AG09319 (cell line): ENCODE measurements at places on chromosomes 2 and 18.

- DNase-seq = no peak
These were observed 164.6 kb downstream of the TFCP2L1 start for GRCh38 chr2:121120411-121120810.

- DNase-seq = no peak
These were observed 11.6 kb downstream of the RAMP1 start for GRCh38 chr2:237870754-237871651.

DNA sequence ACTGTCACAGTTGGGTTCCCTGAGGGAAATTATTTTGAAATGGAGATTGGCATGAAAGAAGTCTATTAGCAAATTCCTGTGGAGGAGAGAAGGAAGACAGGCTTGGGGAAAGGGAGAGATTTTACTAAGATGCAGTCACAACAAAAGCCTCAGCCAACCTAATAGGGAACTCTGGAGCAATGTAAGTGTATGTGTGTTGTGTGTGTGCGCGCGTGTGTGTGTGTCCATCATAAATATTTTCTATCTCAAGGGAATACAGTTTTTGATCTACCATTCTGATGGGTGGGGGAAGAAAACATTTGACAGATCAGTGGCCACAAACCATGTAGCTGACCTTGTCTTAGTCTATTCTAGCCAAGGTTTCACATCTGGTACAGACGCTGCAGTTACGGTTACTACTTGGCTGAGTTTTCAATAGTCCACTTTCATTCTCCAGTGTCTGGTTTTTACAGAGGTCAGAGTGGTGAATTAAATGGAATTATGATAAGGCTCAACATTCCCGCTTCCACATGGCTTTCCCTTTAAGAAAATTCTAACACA lies 72.6 kb downstream of the MREG start:
- DNase-seq = no peak

DNA sequence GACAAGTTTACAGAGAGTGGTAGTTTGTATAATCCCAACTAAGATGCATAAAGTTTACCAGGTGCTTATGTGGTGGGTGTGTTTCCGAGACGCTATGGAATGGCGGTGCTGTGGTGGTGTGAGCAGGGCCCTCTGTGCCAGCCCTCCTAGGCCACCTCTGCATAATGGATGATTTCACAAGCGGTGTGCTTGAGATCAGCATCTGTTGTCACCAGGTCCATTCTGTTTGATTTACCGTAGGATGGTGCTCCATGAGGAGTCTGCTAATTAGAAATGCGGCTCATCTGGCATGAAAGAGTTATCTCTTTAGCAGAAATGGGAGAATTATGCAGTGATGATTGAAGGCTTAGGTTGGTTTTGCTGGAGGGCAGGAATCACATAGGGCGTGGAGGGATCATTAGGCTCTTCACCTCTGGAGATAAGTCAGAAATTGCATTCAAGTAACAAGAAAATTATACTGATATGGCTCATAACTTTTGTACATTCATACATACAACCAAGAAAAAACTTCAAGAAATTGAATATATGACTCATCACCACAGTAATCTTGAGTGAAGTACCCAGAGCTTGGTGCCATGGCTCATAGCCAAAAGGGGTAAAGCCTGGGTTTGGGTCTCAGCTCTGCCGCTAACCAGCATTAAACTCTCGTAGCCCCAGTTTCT lies 41.4 kb downstream of the CRIM1 start:
- no peak for DNase-seq

- no peak for DNase-seq
These were observed 82.0 kb downstream of the TANC1 start for GRCh38 chr2:159050426-159050825.

DNA sequence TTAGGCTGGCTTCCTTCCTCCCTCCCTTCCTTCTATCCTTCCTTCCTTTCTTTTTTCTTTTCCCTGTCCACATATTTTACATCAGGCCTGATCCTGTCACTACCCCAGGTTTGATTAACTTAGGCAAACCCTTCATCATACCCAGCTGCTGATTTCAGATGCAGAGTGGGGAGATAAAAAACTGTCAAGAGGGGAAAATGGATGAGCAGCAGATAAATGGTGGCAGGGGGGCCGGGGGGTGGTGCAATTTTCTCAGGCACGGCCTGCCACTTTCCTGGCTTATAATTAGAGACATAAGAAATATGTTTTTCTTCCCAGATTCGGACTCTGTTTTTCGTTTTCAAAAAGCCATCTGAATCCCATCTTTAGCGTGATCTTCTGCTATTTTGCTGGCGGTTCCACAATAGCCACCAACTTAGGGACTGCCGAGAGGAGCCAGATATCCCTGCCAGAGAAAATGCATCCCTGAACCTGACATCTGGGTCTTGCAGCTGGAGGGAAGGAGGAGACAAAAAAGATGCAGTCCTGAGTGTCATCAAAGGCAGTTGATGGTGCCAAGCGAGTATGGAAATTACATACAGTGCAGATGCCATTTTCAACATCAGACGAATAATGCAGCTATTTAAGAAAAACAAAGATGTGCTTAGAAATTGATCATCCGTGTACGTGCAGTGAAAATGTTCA lies 49.9 kb downstream of the CXCR4 start:
- no peak for DNase-seq

GRCh38 chr18:74804677-74805076 lies 207.0 kb downstream of the ZNF407 start:
- DNase-seq = no peak

DNA sequence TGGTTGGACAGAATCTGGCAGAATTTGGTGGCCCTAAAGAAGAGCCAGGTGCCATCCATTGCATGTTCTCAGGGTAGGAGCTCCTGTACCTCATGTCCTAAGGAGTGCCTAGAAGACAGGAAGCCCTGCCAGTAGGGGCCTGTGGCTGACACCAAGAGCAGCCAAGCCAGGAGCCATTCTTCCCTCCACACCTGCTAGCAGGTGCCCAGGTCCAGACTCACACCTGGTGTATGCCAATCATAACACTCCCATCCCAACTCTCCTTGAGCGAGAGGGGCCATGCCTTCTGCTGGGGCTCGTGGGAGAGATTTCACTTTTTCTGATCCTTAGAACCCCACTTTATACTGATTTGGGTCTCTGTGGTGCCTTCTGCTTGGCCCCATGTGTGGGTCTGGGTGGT lies 26.5 kb upstream of the TMEM37 start:
- no peak for DNase-seq

GRCh38 chr2:45822272-45822630 lies 170.8 kb downstream of the PRKCE start:
- DNase-seq = no peak

DNA sequence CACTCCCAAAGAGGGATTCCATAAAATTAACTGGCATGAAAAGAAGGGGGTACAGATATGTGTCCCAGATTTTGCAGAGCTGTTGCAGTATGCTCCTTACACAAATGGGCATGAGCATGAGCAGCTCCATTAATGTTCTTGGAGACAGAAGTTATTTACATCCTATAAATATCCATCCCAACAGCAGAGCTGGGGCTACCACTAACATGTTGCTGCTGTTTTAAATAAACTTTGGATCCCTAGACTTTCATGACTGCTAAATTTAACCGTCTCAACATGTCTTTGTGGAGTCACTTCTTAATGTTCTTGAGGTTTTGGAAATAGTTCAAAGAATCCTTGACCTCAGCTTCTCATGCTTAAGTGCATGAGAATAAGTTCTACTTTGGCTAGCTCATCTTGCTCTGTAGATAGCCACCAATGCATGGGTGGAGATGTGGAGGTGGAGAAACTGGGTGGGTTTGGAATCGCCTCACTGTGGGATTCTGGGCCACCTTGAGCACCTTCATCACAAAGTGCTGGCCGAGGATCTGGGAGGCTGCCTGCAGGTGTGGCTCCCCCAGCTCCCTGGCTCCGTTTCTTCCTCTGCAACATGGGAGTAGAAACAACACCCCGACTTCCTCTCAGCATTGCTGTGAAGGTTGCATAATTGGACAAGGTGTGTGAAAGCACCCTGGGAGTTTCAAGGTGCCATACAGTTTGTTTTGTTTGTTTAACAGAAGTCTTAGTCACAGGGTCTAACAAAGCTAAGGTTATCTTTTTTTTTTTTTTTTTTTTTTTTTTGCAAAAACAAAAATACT lies 307.2 kb downstream of the MYCN start:
- DNase-seq = no peak

- DNase-seq = no peak
These were observed 25.2 kb upstream of the CDH20 start for GRCh38 chr18:61308004-61308403.

- DNase-seq = no peak
These were observed 461.5 kb downstream of the IRS1 start for GRCh38 chr2:226337941-226338600.

GRCh38 chr2:236726701-236727450 lies 157.3 kb downstream of the ACKR3 start:
- DNase-seq = no peak

GRCh38 chr2:235672720-235673119 lies 178.9 kb downstream of the AGAP1 start:
- DNase-seq = no peak

DNA sequence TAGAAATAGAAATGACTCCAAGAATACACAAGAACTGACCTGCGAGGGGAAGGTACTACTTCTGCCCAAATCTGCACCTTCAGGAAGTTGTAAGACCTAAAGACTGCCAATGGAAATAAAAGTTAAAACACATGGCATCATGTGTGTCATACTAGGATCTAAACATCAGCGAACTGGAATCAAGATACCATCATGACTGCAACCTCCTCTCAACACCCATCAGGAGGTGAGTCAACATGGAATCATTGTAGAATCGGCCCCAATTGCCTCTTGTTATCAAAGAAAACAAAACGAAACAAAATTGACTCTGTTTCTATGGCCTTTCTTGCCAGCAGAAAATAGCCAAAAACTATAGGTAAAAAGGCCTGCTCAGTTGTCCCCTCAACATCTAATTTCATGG lies 15.1 kb downstream of the RDH14 start:
- no peak for DNase-seq

GRCh38 chr2:216370961-216371712 lies 1.1 kb downstream of the MARCHF4 start:
- DNase-seq = no peak

DNA sequence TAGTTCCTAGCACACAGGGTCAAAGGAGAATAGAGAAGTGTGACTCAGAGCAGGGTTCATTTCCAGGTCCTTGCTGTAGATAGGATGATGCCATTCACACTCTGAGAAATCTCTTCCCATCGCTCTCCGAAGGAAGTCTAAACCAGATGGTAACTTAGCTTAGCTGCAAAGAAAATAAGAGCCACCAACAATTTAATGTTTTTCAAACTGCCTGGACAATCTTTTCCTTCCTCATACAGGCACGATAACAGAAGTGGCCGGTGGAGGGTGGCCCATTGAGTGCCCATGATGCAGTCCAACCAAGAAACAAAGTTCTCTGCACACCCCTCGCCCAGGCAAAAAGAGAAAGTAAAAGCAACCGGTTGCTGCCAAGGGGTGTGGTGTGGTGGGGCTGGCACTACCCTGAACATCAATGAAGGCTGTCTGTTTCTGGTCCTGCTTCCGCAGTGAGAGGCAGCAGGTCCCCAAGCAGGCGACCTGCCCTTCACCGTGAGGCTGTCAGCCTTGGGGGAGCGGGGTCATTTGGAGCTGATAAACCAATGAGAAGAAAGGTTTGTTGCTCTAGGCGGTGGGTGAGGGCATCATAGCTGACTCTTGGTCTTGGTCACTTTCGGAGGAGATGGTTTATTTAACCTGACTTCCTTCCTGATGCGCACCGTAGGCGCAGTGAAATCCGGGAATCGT lies 105.6 kb upstream of the CD302 start:
- no peak for DNase-seq

DNA sequence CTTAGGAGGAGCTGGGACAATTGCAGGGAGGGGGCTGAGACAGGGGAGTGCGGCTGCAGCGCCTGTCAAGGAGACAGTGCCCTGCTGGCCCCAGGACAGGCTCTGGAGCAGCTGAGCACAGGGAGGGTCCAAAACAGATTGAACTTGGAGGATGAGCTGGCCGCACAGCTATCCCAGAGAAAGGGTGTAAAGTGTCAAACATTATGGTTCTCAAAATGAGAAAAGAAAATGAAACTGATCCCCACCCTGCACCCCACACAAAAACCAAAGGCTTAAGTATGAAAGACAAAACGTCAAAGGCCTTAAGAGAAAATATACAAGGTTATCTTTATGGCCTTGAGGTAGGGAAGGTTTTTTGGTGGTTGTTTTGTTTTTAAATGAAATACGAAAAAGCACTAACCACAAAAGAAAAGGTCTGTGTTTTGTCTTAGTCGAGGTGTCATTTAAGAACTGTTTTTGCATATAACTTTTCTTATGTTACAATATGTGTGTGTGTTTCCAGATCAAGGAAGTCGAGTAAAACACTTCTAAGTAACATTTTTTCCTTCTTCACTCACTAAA lies 111.8 kb downstream of the HDAC4 start:
- no peak for DNase-seq

GRCh38 chr2:232875256-232876121 lies 5.4 kb downstream of the SNORC start:
- DNase-seq = no peak
